Stimulated activated CD4-positive, alpha-beta T cell treated with anti-CD3 and anti-CD28 coated beads, TNF-alpha, amount 100 ng/mL, for 4 hours (primary cell): ENCODE measurements at places on chromosomes 2 and 18.

DNA sequence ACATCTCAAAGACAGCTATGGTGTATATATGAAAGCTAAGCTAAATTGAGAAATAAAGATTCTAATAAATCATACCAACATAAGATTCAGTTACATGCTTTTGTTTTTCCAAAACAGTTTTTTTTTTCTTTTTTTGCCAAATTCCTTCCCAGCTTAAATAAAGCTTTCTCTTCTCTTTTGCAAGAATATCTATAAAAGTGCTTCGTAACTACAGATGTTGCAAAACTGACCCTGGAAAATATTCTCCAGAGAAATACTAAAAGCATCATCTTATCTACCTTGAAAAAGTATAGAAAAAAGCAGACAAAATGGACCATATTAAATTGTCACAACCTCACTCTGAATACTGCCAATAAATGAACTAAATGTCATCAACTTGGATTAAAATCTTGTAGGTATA is 38.7 kb downstream of the FANCL start:
- DNase-seq: no peak

DNA sequence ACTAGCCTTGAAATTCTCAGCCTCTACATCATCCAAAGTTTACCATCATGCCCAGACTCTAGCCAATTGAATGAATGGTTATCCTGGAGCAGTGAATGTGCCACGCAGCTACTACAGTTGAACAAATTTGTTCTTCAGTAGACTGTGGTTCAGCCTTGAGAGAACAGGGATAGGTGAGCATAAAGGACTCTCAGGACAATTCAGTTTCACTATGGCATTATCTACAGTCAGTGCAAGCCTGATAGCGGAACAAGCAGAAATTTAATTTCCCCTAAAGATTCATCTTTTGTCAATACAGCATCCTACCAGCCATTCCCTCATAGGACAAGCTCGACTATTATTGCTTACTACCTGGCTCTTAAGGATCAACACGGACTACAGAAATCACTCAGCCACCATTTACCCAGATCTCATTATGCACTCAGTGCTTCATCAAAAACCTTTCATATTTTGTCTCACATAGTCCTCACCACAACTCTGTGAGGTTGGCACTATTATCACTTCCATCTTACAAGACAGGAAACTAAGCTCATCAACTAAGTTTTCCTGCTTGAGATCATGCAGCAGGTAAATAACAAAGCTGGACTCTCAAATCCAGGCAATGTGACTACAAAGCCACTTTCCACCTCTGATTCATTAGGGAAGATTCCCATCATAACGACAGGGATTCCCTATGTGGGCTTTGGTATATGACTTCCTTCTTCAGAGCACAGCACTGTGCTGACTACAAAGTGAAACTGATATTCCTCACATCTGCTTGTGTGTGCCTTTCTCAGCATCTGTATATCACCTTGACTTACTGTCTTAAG is 181.5 kb upstream of the ACVR2A start:
- no peak for DNase-seq

DNA sequence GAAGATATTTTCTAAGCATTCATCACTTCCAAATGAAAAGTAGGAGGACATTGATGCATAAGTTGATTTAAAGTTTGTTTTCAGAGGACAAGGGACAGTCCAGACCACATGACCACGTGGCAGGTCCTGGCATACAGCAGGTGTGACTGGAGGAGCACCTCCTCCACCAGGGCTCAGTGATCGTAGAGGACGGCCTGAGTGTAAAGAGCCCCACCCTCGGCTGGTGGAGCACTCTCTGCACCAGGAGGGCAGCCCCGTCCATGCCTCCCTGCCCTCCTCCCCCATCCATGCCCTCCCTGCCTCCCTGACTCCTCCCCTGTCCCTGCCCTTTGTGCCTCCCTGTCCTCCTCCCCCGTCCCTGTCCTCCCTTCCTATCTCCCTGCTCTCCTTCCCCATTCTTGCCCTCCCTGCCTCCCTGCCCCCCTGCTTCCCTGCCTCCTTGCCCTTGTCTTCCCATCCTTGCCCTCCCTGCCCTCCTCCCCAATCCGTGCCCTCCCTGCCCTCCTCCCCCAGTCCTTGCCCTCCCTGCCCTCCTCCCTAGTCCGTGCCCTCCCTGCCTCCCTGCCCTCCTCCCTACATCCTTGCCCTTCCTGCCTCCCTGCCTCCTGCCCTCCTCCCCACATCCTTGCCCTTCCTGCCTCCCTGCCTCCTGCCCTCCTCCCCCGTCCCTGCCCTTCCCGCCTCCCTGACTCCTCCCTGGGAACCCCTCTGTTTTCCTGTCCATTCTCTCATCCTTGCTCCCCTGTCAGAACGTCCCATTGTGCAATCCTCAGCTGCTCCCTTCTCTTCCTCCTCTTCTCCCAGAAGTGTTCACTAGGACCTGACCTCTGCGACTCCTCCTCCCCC is 47.9 kb downstream of the ANKMY1 start:
- DNase-seq: no peak

DNA sequence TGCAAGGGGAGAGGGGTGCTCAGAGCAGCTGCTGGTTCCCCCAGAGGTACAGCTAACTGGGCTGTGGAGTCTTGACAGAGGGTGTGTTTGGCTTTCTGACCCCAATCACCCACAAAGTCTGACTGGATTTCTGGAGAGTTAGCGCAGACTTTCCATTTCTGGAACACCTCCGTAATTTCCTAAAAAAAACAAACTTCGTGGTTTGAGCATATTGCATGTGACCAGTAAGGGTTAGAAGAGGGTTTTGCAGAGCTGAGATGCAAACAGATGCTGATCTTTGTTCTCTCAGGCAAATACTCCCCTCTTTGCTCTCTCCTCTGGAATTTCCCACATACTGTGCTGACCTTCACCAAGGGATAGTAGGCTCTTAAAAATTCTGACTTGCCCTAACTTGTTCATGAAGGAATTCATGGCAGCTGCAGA is 44.5 kb upstream of the TMEM247 start:
- no peak for DNase-seq

DNA sequence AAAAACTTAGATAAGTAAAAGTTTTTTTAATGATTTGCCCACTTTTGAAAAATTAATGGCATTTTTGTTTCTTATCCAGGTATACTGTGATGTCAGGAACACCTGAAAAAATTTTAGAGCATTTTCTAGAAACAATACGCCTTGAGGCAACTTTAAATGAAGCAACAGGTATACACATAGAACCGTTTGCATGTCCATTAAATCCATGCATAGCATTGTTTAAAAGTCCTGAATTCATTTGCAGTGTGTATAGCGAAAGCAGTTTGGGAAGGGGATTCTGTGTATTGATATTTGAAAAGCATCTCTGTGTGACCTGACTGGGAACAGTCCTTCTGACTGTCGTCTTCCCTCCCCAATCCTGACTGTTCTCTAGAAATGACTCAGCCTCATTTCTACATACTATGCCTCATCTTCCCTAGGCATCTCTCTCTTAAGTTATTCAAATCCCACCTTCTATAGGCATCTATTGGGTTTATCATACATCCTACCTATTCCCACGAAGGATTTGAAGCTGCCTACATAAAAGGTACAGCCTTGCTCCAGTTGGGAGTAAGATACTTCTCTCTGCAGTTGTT is 79.2 kb upstream of the MAP3K20 start:
- DNase-seq: no peak

DNA sequence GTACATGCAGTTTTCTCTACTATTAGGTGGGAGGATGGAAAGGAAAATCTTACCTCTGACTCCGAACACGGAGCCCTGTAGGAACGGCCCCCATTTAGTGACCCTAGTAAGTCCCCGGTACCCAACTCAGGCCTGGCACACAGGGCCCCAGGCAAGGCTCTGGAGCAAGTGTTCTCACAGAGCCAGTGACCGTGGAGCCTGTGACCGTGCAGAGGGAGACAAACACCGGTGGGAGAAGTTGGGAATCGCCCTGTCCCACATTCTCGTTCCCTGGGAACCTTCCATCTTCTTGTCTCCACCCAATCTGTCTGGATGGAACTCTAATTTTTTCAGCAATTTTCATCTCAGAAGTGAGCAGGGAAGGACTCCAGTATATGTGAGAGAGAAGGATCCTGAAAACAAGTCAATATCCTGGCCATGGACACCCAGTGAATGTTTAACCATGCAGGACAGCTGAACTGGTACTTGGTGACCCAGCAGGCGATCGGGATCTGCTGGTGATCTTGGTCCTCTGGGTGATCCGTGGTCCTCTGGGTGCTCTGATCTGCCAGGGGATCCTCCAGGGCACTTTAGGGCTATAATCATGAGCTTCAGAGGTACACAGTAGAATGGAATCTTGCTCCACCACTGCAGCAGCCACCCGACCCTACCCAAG is 348.6 kb upstream of the ID2 start:
- no peak for DNase-seq

DNA sequence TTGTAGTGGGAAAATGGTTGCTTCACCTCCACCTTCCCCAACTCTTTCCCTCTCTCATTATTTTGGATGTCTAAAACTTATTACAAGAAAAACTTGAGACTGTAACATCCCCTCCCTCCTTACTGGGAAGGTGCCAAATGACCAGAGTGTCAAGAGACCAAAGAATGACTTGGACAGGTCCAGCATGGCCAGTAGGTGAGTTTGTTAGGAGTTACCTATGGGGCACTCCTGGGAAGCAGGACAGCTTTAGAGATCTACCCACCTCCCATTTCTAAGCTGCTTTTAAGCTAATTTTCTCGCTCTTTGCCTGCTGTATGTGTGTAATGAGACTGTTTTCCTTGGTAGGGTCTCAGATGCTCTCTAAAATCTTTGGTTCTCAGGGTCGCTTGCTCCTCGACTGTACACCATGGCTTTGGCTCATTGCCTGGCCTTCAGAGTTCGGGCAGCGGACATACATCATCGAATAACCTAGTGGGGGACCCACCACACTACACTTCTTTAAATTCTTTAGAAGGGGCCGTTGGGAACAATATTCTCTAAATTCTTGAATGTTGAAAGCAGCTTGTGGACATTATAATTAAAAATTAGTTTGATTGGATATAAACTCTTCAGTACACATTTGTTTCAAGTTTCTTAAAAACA is 45.2 kb downstream of the SLC30A6 start:
- no peak for DNase-seq

- no peak for DNase-seq
Observed at GRCh38 chr18:63192885-63193349, 126.7 kb downstream of the BCL2 start.

- DNase-seq: no peak
Observed at GRCh38 chr2:66472225-66472843, 37.4 kb downstream of the MEIS1 start.

DNA sequence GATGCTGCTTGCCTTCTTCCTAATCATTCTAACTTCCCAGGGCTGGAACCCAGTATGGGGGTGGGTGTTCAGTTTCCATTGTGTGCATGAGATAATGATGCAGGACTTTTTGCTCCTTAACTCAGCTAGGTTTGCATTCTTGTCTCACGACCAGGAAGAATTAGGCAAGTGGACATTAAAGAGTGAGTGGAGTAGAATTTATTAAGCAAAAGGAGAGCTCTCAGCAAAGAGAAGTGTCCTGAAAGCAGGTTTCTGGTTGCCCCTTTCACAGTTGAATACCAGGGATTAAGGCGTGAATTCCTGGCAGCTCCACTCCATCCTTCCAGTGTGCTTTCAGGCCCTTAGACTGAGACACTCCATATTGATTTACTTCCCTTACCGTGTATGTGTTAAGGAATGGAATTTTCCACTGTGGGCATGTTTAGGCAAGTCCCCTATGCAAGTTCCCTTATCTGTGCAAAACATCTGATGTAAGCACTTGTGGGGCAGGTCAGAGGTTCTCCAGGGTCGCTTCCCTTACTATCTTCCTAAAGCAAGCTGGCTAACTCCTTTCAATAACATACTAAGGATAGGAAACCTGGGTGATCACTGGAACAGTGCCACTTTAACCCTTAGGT is 126.5 kb downstream of the GPR39 start:
- DNase-seq: no peak

- DNase-seq: no peak
Observed at GRCh38 chr2:157559061-157559460, 69.6 kb downstream of the ACVR1C start.

DNA sequence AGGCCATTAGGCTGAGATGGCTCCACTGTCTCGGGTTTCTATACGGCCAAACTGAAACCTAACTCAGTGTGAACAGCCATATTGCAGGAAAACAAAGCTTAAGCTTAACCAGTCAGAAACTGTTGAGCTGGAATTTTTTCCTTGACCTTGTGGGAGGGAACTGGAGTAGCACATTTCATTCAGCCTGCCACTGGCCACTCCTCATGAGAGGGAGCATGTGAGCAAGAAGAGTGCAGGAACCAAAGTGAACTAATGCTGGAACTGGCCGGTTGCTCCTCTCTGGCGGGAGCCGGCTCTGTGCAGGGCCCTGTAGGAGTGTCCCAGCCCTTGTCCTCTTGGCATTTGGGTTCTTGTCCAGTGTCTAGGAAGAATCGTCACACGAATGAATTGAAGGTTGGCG is 5.9 kb upstream of the POLE4 start:
- DNase-seq: no peak

DNA sequence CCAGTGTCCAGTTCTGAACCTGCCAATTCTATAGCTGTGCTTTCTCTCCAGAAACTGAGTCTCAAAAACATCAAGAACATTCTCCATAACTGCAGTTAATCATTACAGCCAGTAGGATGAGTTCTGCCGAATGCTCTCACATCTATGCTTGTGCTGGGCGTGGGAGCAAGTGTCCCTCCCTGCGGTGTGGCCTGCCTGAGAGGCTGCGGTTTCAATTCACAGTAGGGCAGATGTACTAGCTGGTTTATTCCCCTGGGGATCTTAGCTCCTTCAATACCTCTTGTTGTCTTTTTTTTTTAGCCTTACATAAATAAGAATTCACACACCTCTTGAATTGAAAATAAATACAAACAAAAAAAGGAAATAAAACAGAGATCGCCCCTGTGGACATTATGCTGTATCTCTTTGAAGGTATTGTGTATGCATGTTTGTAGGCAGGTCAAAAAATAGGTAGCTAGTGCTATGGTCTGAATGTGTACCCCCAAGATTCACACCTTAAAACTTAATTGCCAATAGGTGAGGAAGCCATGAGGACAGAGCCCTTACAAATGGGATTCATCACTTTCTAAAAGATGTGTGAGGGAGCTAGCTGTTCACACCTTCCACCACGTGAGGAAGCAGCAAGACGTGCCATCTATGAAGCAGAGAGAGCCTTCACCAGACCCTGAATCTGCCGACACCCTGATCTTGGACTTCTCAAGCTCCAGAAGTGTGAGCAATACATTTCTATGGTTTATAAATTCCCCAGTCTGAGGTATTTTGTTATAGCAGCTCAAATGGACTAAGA is 74.3 kb downstream of the BCL2L11 start:
- no peak for DNase-seq

GRCh38 chr2:173605994-173606393 is 251.3 kb downstream of the CDCA7 start:
- no peak for DNase-seq

DNA sequence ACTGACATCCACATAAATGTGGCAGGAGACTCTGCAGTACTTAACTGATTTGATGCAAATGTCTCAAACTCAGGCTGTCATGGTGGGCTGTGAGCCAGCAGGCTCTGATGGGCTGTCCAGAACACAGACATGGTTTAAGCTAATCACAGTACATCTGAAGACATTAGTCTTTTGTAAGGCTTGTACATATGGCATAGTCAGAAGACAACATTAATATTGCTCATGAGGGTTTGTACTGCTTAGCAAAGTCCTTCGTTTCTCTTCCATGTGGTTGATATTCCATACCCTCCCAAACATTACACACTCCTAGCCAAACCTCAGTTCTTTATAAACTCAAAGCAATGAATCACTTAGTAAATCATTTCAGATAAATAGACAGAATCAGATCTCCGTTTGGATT is 330.6 kb downstream of the RND3 start:
- no peak for DNase-seq
